Amniotic stem cell (primary cell): ENCODE measurements at places on chromosomes 11 and 22.

- no peak for DNase-seq
Measured at GRCh38 chr11:12461516-12461915, 84.1 kb downstream of the PARVA start.

DNA sequence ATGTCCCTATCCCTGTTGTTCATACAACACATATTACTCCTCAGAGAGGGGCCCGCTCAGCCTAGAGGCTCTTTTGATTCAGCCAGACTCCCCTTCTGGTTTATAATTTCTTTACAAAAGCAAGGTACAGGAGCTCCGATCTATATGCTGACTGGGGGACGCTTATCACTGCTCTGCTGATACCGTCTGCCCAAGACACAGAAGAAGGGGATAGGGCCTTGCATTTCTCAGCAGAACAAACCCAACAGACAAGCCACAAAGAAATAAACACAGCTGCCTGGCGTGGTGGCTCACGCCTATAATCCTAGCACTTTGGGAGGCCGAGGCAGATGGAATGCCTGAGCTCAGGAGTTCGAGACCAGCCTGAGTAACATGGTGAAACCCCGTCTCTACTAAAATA is 109.9 kb upstream of the AKIP1 start:
- no peak for DNase-seq

DNA sequence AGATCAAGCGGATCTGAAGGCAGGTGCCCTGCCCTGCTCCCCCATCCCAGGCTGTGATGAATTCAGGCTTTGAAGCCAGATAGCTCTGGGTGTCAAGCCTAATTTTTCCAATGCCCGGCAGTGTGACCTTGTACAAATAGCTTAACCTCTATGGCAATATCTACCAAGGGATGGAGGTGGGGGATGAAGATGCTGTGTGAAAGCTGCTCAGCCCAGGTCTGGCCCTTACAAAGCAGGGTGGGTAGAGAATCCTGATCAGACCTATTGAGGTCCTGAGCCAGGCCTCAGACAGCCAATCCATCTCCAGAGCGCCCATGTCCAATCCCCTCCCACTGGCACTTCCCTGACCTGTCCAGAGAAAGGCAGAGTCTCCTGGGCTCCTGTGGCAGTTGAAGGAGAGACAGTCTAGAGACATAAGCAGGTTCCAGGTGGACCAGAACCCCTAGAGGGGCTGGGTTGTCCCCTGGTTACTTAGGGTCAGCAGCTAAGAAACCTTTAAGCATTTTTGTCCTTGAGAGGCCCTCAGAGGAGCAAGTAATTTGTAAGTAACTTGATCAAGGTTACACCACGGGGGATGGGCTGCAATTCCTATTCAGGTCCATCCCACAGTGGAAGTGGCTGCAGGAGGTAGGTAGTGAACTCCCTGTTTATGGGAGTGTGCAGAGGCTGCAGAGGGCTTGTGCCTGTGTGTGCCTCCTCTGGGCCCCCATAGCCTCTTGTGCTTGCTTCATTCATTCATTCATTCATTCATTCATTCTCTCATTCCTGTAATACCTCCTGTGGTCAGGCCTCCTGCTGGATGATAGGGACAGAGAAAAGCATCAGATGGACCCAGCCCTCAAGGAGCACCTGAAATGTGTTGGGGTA is 10.4 kb downstream of the P2RY2 start:
- no peak for DNase-seq

GRCh38 chr11:71096751-71097388 is 155.5 kb downstream of the SHANK2 start:
- no peak for DNase-seq

- no peak for DNase-seq
Measured at GRCh38 chr22:23800297-23801237, 13.8 kb downstream of the SMARCB1 start.

DNA sequence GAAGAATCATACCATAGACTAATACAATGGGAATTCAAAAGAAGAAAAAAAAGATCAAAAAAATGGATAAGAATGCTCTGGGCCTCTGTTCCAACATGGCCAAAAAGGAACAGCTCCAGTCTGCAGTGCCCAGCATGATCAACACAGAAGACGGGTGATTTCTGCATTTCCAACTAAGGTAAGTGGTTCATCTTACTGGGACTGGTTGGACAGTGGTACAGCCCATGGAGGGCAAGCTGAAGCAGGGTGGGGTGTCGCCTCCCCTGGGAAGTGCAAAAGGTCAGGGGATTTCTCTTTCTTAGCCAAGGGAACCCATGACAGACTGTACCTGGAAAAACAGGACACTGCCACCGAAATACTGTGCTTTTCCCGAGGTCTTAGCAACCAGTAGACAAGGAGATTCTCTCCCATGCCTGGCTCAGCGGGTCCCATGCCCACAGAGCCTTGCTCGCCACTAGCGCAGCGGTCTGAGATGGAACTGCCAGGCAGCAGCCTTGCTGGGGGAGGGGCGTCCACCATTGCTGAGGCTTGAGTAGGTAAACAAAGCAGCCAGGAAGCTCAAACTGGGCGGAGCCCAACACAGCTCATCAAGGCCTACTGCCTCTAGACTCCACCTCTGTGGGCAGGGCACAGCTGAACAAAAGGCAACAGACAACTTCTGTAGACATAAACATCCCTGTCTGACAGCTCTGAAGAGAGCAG is 428.4 kb downstream of the MN1 start:
- no peak for DNase-seq

- no peak for DNase-seq
Measured at GRCh38 chr11:105489446-105489845, 120.4 kb upstream of the GRIA4 start.

DNA sequence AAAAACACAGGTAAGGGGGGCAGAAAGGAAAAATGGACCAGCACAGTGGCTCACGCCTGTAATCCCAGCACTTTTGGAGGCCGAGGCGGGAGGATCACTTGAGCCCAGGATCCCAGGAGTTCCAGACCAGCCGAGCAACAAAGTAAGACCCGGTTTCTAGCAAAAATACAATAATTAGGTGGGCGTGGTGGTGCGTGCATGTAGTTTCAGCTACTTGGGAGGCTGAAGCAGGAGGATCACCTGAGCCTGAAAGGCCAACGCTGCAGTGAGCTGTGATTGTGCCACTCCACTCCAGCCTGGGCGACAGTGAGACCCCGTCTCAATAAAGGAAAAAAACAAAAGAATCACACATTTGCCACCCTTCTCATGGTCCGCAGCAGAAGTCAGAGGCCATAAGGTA is 519.4 kb downstream of the BRD1 start:
- no peak for DNase-seq

GRCh38 chr22:44642096-44642644 is 59.8 kb upstream of the PRR5 start:
- no peak for DNase-seq

DNA sequence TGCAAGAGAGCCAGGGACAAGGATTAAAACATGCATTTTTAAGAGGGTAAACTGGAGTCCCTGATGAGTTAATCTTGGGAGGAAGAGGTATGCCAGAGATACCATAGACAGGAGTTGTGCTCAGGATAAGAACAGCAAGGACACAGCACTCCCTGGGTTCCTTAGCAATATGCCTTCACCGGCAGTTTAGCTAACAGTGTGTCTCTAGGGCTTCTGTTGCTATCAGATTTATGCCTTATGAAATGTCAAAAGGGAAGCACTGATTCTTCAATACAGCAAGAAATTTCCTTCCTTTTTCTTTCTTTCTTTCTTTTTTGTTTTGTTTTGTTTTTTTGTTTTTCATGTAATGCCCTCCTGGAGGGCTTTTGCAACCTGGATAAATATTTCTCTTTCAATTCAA is 71.3 kb upstream of the LARGE1 start:
- no peak for DNase-seq

GRCh38 chr11:16596231-16596630 is 142.2 kb upstream of the C11orf58 start:
- no peak for DNase-seq

DNA sequence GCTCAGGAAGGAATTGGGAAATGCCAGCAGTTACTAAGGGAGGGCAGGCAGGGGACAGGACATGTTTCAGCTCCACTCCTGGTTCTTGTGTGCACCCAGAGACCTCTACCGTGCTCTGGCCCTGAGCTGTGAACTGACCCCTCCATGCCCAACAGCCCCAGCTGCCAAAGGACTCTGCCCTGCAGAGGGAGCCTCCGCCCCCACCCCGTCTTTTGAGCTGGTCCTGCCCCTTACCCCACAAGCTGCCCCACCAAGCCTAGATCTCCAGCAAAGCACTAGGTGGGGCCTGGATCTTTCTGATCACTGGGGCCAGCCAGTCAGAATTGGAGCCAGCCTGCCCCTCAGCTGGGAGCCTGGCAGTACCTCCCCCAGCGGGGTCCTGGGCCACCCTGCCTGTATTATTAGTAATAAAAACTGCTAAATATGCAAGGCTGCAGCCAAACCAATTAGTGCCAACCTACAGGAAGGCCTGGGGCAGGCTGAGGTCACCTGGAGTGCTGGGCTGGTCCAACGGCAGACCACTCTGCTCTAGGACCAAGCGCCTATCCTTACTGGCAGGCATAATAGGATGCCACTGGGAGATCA is 23.9 kb upstream of the DRICH1 start:
- no peak for DNase-seq

DNA sequence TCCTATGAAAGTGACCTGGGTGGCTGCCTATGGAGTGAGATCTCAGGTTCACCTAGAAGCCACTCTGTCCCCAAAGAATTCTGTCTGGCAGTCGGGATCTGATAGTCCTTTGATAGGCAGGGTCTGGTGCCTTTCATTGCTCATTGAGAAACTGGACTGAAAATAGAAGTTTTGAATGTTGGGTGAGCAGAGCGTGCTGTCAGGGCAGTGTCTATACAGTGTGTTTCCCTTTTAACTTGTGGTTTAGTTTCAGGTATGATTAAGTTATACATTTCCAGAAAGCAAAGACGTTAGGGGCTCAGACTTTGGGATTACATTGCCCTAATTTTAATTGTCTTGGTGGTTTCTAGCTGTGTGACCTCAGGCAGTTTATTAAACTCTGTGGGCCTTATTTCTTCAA is 111.3 kb upstream of the PAX6 start:
- no peak for DNase-seq

- no peak for DNase-seq
Measured at GRCh38 chr11:1943977-1944376, 3.2 kb upstream of the MRPL23 start.

DNA sequence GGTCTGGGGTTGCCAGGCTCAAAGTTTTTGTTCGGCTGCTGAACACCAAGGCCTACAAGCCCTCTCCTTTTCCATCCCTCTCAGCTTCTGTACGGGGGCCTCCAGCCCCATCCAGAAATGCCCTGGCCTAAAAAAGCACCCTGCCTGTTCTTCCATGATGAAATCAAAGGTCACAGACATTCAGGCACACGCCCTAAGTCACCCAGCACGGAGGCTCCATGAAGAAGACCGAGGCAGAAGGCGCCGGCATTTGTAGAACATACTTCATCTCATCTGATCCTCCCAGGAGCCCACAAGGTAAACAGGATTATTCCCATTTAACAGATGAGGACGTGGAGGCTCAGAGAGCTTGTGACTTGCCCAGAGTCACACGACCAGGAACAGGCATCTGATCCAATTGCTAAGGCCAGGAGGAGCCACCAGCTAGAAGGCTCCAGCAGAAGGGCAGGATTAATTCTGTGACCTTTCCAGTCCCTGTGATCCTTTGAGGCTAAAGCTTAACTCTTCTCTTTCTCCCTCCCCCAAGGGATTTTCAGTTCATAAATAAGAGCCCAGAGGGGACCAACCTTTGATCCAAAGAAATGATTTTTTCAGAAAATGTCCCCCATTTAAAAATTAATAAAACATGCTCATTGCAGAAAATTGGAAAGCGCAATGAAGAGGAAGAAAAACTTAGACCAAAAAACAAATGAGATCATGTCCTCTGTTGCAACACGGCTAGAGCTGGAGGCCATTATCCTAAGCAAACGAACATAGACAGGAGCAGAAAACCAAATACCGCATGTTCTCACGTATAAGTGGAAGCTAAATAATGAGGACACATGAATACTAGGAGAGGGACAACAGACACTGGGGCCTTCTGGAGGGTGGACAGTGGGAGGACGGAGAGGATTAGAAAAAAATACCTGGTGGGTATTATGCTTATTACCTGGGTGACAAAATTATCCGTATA is 38.7 kb downstream of the CYTH4 start:
- DNase-seq, result no peak

DNA sequence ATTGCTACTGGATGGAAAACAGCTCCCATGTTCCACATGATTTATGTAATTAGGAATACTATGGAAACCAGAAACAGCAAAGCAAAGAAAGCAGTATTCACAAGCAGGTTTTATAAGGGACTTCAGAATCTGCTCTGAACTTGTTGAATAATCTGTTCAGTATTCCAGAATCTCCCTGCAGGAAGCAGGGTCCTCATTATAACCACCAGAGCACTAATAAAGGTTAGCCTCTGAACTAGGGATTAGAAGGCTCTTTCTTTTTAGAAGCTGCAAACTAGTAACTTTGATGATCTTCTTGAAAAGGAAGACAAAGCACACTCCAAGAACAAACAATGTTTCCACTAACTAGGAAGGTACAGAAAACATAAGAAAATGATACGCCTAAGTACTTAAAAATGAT is 125.8 kb downstream of the DCDC1 start:
- no peak for DNase-seq

DNA sequence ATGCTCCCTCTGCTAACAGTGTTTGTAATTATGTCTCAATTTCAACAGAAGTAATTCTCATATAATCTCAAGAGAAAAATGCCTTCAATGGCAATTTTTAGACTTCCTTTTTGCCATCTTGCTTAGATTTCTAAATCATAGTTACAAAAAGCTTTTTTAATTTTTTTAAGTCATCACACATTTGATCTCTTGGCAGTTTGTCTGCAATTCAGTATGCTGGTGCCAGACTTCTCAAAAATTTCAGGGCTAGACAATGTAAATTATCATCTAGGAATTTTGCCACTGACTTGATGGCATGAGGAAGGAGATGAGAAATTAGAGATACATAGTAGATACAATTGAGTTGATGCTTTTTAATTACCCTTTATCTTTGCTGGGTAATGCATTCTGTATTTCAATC is 1176.7 kb upstream of the CNTN5 start:
- no peak for DNase-seq

DNA sequence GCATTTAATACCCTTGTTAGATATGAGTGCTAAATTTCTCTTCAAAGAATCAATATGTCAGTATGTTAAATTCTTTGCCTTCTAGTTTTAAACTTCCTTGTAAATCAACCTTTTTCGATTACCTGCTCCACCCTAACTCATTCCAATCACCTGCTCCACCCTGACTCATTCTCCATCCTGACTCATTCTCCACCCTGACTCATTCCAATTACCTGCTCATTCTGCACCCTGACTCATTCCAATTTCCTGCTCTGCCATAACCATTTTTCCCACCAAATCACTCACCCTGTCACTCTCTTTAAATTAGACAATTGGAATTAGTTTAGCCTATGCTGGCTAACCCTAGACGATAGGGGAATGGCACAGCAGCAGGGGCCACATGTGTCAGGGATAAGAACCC is 519.5 kb upstream of the LRRC4C start:
- DNase-seq, result no peak

DNA sequence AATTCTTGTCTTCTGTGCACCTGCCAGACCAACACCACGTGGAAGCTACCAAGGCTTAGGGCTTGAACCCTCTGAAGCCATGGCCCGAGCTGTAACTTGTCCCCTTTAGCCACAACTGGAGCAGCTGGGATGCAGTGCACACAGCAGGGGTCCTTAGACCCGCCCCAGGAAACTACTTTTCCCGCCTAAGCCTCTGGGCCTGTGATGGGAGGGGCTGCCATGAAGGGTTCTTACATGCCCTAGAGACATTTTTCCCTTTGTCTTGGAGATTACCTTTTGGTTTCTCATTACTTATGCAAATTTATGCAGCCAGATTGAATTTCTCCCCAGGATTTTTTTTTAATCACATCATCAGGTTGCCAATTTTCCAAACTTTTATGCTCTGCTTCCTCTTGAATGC is 9.7 kb downstream of the PATE3 start:
- no peak for DNase-seq

- DNase-seq, result no peak
Measured at GRCh38 chr22:42171946-42172719, 41.5 kb upstream of the CYP2D6 start.
